Stimulated activated CD4-positive, alpha-beta T cell treated with anti-CD3 and anti-CD28 coated beads, Interleukin-15, amount 100 ng/mL, for 48 hours (primary cell): ENCODE measurements at places on chromosomes 6 and 20.

GRCh38 chr6:104396077-104396476, 463.6 kb downstream of the HACE1 start:
- no peak for DNase-seq

DNA sequence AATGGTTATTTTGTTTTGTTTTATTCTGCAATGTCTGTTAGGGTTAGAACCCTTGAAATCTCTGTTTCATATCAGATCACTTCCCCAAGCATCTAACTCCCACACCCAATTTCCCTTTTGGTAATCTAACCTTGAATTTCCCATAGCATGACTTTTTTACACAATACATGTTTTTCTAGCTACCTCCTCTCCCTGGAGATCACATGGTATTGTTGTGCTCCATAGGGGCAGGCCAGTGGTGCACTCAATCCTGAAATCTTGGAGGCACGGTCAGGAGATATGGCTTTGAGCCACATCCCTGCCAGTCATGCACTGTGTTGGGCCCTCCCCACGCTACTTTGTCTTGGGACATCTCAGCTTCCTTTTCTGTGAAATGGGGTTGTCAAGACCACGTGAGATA, 36.7 kb upstream of the NNAT start:
- no peak for DNase-seq

DNA sequence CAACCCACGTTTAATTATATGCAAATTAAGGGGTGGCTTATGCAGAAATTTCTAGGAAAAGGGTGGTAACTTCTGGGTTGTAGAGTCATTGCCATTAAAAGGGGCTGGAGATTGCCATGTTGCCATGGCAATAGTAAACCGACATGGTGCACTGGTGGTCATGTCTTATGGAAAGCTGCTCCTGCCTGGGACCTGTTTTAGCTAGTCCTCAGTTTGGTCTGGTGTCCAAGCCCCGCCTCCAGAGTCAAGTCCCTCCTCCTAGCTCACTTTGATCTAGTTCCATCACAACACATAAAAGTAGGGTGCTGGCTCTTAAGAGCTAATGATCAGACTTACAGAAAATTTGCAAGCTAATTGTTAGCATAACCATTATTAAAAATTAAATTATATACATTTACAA, 5.3 kb downstream of the SLC22A2 start:
- no peak for DNase-seq

GRCh38 chr6:150256618-150257272, 112.1 kb upstream of the IYD start:
- DNase-seq: no peak

- no peak for DNase-seq
These were observed 11.7 kb downstream of the SOD2 start for GRCh38 chr6:159681191-159681880.

DNA sequence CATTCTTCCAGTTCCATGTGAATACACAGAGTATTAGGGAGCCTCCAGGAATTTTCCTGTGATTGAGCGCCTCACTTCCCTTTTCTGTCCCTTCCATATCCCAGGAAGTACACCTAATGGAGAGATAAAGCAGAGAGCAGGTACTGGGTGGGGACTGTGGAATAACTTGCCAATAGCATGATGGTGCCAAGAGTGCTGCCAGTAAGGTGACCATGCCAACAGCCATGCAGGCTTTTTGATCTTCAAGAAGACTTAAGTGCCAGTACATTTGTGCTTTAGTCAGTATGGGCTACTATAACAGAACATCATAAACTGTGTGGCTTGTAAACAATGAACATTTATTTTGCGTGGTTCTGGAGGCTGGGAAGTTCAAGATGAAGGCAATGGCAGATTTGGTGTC, 160.2 kb upstream of the RIMS1 start:
- no peak for DNase-seq

GRCh38 chr6:95091823-95092436, 485.4 kb upstream of the MANEA start:
- DNase-seq: no peak

GRCh38 chr6:68975816-68976215, 340.7 kb downstream of the ADGRB3 start:
- DNase-seq: no peak
